ENCODE measurements at places on chromosomes 2 and 18. TPM values are rescaled to one million over a fixed set of nuclear protein-coding genes. Genes with fewer than 3 reads are reported as not detected.

GRCh38 chr18:60446821-60447220 lies 74.2 kb upstream of the MC4R start:
- peak; percentile 19 for DNase-seq

DNA sequence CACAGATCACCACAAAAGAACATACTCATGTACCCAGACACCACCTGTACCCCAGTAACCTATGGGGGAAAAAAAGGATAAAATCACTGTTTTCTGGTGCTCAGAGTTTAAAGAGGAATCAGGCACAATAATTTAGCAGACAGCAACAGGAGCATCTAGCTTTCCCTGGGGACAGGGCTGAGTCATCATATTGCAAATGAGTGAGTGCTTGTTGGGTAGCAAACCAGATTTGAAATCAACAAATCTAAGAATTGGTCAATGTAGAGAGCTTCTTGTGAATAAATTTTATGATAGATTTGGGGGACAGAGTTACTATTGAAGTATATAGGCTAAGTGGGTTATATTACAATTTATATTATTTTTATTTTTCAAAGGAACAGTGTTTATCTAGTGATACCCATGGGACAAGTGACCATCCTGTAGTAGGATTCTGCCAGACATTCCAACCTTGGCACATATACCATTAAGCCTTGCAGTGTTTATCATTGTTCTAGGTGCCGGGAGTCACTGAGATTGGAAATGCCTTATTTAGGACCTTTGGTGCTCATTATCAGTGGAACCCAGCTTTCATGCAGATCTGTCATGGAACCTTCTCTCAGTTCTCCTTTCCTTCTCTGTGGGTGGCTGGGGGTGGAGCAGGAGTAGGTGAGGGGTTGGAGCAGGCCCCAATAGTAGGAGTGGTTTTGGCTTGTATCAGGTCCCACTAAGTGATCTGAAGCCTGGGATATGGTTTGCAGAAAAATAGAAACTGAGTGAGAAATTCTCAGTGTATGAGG lies 117.2 kb downstream of the CERS6 start:
- DNase-seq = no peak

DNA sequence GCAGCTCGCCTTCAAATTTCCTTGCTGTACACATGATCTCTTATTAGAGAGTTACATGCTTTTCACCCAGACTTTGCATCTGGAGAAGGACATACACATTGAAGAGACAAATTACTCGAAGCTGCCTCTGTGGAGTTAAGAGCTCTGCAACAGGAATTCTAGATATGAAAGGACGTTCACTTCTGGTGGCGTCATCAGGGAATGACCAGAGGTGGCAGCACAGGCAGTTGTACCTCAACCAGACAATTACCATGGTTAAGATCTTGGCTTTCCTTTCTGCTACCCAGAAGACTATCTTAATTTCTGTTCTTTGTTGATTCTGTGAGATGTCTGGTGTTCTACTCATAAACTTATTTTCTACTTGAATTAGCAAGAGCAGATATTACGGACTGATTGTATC lies 39.1 kb upstream of the MC4R start:
- no peak for DNase-seq

GRCh38 chr2:44686561-44686960 lies 254.9 kb upstream of the SIX3 start:
- peak; percentile 66 for DNase-seq

GRCh38 chr18:78948221-78948620 lies 31.4 kb upstream of the SALL3 start:
- DNase-seq = no peak

- DNase-seq = no peak
Measured at GRCh38 chr2:216653931-216654365, 20.7 kb downstream of the IGFBP2 start.

DNA sequence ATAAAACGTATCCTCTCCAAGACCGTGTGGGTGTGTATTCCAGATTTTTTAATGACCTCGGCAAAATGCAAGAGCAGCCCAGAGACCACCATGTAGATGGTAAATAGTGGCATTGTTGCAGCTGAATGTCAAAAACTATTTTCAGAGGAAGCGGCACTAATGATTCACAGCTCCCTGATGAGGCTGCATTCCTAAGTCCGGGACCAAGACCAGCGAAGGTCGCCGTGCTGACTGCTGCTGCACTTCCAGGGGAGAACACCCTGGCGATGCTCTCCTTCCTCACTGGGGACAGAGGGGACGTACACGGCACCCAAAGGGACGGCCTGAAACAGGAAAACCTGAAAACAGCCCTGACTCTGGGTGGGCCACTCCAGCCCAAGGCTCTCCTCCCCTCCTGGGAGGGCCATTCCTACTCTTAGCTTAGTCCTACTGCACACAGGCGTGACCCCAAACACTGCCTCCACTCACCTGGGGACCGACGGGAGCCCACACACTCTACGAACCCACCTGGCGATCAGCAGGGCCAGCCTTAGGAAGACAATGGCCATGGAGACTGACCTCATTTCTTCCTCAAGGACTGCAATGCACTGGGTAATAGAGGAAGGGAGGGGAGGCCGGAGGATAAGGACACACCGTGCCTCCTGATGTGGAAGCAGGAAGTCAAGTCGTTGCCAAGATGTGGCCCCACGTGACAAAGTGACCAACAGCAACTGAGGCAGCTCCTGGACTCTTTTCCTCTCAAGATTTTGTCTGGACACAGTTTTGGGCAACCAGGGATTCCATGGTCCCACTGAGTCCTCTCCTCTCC lies 82.8 kb downstream of the ZNF516 start:
- peak; percentile 71 for DNase-seq

The RAPGEF4 gene
- total RNA-seq = 0.62 TPM

The STARD7 gene
- 103 TPM for total RNA-seq

The INO80B gene
- total RNA-seq = 19.2 TPM
